ENCODE measurements at places on chromosomes 2 and 18.

DNA sequence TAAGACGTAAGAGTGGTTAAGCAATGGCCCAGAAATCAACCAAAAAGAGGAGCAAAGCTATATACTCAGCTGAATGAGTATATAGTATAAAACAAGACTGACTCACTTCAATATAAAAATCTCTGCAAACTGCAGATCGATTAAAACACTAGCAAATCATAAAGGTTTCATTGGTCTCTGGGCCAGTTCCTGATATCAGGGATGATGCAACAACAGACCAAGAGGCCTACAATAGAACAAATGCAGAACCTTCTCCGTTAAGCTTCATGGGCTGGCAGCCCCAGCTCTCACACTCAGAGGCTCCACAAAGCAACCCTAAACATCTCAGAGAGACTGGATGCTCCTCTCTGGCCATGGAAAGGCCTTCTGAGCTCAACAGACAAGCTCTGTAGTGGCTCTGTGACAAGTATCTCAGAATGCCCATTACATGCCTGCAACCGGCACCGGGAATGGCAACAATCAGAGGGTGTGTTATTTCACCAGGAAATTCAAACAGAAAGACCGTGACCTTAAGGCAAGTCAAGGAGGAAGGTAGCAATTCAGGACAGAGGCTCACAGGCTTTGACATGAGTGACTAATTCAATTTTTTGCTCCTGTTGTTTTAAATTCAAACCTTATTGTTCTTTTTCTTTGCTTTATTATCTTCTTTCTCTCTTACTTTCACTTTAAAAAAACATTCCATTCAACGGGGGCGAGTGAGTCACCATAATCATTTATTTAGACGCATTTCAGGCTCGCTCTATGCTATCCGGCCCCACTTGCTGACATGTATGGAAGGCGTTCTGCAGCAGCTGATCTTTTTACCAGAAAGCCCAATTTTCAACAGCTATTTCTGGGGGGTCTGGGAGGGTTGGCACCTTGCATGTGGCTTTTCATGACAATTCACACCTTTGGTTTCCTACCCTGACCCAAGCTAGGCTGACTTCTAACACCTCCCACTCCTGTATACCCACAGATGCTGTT is 15.1 kb downstream of the CYRIA start:
- no peak for DNase-seq

DNA sequence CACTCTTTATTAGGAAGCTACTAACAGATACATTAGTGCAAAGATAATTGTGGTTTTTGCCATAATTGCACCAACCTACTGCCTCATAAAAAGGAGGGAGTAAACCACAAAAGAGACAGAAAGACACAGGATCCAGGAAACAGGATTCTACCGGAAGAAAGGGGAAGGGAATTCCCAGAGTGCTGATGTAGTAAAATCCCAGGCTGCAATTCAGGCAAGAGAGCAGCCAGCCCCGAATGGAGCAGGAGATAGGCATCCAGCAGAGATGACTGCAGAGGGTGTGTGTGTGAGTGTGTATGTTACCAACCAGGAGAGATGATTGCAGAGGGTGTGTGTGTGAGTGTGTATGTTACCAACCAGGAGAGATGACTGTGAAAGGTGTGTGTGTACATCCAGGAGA is 84.4 kb downstream of the KCNS3 start:
- DNase-seq, result no peak

- DNase-seq, result no peak
These were observed 476.4 kb upstream of the SPHKAP start for GRCh38 chr2:228657807-228658402.

DNA sequence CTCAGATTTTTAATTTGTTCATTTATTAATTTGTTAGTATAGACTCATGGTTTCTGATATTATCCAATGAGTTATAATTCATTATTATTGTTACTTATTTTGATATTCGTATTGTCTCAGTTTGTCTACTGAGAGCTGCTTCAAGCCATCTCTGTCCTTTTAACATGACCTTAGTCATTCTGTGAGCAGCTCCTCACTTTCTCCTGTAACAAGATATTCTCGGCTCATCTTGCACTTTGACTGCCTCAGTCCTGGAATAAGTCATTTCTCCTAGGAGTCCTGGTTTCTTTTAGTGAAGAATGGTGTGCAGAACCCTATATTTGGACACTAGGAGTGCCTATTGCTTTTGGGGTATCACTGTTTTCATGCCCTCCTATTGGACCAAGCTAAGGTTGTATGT is 13.2 kb downstream of the ASB1 start:
- DNase-seq, result no peak

DNA sequence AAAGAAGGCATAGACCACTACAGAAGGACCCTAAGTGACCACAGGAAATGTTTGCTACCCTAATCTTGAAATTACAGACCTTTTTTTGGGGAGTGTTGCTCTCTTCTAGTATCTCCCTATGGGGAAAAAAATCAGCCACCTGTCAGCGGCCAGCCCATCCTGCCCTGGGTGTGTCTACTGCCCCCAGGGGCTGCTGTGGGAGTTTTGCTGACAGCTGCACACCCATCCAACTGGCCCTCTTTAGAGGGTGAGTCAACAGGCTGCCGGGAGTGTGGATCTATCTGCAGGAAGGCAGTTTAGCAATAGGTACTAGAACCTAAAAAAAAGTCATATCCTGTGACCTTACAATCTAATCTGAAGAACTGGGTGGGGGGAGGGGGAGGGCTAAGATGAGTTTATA is 796 bp upstream of the DYSF start:
- no peak for DNase-seq

- no peak for DNase-seq
These were observed 108.4 kb upstream of the MCFD2 start for GRCh38 chr2:47024046-47024445.

DNA sequence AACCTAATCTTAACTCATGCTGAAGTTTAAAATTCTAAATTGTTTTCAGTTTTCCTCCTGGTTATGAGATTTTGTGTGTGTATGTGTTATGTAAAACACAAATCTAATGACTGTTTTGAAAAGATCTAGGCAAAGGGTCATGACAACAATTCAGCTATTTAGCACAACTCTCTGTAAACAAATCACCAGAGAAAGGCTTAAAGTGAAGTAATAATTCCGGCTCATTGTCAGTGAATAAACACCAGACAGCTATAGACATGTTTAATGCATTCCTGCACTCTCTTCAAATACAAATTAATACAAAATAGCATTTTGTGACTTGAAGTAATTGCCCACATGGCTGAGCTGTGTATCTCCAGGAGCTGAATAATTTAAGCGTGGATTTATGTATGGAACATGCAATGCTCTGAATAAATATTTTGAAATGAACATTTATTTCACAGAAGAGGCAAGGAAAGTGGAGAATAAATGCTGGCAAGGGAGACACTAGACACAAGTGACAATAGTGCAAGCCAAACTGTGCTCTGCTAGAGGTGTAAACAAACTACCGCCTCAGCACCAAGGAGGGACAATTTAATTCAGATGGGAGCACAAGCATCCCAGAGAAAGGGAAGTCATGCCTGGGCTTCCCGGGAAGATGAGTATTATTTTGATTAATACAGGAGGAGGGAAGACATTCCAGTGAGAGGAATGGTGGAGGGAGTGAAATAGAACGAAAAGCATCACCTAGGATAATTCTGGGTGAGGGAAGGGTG is 133.6 kb upstream of the XPO1 start:
- DNase-seq, result no peak

GRCh38 chr18:9849407-9850283 is 36.1 kb upstream of the TXNDC2 start:
- no peak for DNase-seq

DNA sequence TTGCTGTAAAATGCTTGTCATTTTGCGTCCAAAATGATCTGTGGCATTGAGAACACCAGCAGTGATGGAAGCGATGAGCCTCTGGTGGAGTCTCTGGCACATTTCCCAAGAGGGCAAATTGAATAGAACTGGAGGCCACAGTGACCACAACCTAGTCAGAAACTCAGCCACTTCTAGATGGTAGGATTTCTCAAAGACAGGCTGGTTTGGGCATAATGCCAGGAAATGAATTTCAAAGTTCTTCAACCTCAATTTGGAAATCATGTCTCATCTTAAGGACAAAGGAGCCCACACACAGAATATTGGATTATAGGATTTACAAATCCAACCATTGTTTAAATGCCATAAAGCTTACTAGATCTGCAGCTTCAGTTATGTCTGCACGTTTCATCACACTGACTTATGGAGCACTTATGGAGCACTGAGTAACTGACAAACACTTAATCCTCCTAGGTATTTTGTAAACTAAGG is 132.1 kb downstream of the COL6A3 start:
- DNase-seq, result no peak

DNA sequence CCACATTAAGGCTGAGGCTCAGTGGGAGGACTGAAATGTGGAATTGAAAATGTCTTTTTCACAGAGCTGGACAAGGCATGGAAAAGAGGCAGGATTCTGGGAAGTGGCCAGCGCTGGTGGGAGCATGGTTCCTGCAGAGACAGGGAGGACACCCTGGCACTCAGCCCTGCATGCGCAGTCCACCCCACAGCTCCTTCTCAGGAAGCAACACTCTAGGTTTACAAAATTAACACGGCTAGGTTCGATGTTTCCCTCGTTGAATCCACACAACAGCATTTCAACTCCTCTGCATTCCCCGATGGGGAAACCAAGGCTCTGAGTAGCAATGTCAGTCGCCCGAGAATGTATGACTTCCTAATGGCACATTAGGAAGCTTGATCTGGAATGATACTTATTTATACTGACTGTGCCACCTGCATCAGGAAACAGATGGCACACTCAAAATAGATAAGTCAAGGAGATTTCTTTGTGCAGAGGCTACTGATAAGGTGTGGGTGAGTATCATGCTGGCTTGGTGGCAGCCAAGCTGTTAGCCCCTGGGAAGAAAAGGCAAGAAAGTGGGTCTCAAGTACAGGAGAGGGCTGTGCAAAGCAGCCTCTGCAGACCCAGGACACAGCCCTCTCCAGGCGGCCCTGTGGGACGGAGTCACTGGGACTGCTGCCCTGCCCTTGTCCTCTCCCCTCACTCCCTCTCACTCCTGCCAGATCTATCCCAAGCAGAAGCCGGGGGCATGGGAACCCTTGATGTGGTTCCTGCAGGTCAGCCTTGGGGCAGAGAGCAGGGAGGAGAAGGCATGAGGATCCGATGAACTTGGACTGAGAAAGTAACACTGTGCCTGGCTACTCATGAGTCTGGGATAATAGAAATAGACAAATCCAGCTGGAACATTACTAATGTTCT is 158.4 kb upstream of the FHL2 start:
- no peak for DNase-seq

DNA sequence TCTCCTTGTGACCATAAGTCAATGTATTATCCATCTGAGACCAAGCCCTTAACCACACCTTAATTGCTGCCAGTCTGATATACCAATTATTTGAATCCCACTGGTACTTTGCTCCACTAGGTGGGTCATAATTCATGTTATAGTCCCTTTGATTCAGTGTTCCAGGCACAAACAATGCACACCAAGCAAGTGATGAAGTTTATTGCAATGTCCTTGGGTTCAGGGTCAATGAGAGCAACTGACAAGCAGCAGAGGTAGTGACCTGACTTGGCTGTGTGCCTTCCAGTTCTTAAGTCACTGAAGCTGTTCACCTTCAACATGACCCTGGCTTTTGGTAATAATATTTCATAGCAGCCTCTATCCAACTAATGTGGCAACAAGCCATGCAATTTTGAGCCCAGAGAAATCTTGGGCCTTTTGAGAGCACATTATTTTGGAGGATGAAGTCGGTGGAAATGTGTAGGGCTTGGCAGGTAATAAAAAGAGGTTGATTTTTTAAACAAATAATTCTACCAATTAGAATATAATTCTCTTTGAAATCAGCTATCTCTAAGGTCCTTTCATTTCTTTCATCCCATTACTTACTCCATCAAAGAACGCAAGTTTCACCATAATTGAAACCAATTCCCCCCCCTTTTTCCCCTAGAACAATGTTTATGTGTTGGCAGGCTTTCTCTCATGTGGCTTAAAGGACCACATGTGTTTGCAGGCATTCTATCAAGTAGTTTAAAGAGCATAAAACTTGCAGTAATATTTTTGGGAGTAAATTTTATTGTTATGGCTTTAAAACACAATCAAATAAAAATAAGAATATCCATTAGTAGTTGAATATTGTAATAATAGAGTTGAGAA is 3.1 kb upstream of the CPO start:
- no peak for DNase-seq

GRCh38 chr18:22493940-22494339 is 76.2 kb upstream of the CTAGE1 start:
- no peak for DNase-seq

DNA sequence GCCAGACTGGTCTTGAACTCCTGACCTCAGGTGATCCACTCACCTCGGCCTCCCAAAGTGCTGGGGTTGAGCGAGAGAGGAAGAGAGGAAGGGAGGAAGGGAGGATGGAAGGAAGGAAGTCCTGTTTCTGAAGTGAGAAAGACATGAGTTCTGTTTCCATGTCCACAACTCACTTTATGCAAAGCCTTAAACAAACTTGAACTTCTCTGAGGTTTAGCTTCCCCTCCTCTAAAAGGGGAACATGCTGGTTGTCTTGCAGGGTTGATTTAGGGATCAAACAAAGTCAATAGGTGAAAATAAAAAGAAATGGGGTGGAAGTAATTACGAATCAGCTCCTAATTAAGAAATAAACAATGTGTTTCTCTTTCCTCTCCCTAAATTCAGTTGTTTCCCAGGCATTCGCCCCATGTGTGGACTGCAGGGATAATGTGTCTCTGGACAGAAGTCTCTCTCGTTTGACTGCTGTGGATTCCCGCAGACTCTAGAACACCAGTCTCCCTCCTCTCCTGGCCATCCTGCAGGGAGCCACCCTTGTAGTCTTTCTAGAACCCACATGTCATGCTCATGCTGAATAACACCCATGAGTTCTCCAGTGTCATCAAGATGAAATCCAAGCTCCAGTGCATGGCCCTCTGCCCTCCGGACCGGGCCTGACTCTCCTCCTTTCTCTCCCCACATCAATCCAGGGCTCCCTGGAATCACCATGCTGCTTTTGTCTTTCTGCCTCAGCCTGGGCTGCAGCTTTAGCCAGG is 229.3 kb upstream of the TRIB2 start:
- no peak for DNase-seq

GRCh38 chr2:14872779-14873325 is 240.3 kb downstream of the LRATD1 start:
- DNase-seq, result no peak

- no peak for DNase-seq
These were observed 26.8 kb downstream of the NIFK start for GRCh38 chr2:121709776-121710469.

- no peak for DNase-seq
These were observed 23.6 kb downstream of the ZBTB7C start for GRCh38 chr18:48385596-48385995.
